ENCODE measurements at places on chromosomes 5 and 9.

- no peak for DNase-seq
These were observed 205.0 kb upstream of the IER5L start for GRCh38 chr9:129383019-129383560.

DNA sequence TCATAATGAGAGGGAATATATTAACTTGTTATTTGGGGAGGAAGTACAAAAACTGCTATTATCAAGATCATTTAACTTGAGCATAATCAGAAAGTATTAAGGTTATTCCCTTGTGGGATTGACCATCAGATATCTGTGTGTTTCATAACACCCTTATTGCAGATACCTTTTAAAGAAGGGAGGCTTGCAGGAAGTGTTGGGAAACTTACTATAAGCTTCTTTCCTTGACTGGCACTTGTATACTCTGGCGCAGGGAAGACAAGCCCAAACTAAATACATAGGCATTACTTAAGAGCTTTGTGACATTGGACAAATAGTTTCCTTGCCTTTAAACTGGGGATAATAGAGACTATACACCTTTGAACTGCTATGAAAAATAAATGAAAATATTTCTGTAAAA, 50.9 kb downstream of the PIK3R1 start:
- no peak for DNase-seq

DNA sequence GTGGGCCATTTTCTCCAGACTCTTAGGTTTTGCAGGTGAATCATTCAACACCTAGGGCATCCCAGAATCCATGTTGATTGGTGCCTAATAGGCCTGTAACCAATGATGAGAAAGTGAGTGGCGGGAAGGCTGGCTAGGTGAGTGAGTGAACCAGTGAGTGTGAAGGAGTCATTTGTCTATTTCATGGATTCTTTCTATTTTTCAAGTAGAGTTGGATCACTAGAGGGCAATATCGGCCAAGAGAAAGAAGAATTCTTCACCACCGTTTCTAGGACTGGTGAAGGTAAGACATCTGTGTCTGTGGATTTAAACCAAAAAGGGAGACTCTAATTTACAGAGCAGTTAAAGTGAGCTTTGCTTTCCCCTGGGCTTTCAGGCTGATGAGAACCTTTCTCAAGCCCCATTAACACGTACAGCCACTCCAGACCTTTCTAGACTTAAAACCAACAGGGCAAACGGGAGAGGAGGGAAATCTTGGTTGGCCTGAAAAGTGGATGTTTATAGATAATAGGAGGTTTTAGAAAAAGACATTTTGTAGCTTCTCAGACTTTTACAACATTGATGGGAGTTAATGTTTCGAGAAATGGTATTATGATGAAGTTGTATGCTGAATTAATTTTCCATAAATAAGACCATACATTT, 114.3 kb upstream of the IL12B start:
- DNase-seq = no peak

DNA sequence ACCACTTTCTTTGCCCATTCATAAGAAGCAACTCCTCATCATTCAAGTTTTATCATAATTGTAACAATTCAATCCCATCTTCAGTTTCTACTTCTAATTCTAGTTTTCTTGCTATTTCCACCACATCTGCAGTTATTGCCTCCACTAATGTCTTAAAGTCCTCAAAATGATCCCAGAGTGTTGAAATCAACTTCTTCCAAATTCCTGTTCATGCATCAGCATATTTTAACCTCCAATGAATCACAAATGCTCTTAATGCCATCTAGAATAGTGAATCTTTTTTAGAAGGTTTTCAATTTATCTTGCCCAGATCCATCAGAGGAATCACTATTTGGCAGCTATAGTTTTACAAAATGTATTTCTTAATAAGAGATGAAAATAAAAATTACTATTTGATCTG, 3.2 kb upstream of the SRP19 start:
- no peak for DNase-seq

GRCh38 chr9:78552802-78553201, 255.9 kb downstream of the PSAT1 start:
- DNase-seq = no peak

GRCh38 chr9:101513351-101513750, 20.3 kb upstream of the RNF20 start:
- DNase-seq = no peak

DNA sequence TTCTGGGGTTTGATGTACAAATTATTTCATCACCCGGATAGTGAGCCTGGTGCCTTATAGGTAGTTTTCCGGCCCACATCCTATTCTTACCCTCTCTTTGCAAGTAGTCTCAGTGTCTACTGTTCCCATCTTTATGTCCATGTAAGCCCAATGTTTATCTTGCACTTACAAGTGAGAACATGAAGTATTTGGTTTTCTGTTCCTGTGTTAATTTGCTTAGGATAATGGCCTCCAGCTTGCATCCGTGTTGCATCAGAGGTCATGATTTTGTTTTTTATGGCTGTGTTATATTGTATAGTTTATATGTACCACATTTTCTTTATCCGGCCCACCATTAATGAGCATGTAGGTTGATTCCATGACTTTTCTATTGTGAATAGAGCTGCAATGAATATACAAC, 136.5 kb downstream of the PRR16 start:
- DNase-seq = no peak

DNA sequence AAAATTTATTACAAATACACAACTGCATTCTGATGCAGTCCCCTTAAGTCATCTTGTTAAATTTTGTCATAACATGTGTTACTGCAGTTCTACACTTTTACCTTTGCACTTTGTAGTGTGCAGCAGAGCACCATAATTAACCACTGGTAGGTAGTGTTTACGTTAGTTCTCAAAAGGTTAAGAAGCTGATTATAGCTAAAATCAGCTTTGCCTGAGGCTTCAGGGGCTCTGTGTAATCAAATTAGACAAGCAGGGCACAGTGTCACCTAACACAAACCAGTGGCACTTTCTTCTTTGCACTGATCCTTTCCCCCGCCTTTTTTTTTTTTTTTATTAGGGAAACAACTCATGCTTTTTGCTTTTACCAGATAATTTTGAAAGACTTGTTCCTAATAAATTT, 26.1 kb downstream of the POU5F2 start:
- DNase-seq = no peak

DNA sequence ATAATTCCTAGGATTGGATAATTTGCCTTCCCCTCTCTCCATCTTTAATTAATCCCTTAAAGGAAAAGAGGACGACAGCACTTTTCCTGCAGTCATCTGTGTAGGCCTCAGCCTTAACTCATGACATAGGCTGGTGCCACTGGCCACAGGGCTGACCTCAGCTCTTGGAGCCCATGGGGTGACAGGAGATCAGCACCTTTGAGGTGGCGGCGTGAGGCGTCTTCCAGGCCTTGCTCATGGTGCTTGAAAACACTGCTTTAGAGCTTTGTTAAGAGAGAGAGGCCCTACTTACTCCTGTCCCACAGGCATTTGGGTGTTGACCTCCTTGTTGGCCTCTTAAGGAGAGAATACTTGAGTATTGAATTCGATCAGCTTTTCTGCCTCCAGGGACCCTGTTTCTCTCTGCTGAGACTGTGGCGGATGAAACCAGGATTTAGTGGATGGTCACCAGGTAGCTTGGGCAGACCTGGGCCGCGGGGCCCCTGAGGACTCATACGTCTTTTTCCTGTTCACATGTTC, 23.4 kb downstream of the TENT4A start:
- no peak for DNase-seq

DNA sequence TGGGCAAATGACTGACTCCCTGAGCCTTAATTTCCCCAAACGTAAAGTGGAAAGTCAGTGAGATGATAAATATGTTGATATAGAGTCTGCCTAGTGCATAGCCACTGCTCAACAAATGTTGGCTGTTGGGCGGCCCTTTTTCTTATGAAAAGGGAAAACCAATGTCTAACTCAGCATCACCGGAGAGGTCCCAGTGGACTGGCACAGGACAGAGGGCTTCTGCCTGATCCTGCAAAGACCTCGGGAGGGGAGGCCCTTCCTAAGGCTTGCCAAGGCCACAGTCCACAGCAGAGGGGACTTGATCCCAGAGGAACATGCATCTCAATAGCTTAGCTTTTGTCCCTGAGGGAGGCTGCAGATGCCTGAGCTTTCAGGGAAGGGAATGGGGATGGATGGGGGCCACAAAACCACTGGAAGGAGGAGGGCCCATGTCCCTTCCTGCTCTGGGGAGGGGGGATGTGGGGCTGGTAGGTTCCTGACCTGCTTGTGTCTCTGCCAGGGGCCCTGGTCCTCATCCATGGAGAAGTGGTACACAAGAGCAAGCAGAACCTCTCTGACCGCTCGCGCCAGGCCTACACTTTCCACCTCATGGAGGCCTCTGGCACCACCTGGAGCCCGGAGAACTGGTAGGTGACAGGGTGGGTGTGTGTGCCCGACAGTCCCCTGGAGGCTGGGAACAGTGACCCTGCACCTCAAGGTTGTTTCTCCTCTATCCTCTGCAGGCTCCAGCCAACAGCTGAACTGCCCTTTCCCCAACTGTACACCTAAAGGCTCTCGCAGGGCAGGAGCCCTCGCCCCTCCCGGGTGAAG, 6.3 kb downstream of the DOLK start:
- DNase-seq = no peak

- DNase-seq = no peak
These were observed 597.8 kb upstream of the CLINT1 start for GRCh38 chr5:158456756-158457155.

DNA sequence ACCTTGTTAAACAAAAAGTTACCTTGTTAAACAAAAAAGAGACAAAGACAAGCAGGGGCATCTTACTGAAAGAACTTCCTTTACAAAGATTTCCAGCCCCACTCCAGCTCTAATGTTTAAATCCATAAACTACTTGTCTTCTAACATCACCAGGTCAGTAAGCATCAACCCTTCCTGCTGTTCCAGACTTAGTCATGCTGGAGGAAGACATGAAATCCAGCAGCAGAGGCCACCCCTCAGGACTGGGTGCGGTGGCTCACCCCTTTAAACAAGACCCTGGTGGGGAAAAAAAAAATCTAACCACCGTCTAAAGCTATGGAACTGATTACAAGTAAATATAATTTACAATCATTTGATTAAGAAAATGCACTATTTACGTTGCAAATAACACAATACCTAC, 9.1 kb downstream of the PDCL start:
- no peak for DNase-seq

DNA sequence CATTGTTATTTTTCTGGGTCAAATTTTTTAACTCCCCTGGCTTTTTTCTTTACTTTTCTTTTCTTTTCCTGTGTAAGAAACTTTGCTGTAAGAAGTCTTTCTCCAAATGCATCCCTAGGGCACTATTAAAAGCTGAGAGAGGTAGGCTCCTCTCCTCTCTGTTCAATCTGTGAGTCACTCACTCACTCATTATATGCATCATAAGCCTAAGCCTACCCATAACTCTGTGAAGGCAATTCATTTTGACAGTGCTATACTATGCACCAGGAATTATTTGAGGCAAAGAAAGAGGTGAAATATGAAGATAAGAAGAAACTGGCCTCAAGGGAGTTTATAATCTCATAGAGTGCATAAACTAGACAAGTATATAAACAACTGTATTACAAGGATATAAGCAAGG, 67.9 kb upstream of the PRR16 start:
- no peak for DNase-seq

DNA sequence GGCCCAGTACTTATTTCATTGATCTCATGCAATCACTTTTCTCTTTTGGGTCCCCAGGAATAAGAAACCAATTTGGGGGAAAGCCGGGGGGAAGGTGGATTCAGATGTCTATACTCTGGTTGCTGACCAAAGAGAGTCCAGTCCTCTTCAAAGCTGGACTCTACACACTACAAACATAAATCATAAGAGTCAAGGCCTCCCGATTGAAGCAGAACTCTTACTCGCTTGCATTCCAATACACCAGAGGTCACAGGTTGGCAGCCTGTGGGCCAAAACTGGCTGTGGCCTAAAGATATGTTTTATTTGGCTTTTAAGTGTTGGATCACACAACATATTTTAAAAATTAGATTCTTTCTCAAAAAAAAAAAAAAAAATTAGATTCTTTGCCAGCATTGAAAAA, 311.4 kb upstream of the MSX2 start:
- no peak for DNase-seq

GRCh38 chr5:21152611-21153010, 1164.6 kb upstream of the CDH18 start:
- no peak for DNase-seq

GRCh38 chr9:6790866-6791265, 33.1 kb downstream of the KDM4C start:
- DNase-seq = no peak

GRCh38 chr9:86940774-86941173, 6.5 kb downstream of the GAS1 start:
- DNase-seq = no peak

DNA sequence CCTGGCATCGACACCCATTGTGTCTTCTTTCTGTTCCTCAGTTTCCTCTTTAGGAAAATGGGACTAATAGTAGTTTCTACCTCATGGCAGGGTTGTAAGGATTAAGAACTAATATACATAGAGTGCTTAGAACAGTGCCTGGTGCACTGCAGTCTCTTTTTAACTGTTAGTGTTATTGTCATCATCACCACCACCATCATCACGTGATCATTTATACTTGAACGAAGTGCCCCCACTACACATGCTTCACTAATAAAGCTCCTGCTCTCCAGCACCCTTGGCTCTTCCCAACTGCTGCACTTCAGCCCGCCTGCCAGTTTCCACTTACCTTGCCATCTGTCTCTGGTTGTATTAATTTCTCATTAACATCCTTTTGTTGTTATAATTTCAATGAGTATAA, 35.8 kb upstream of the MAST4 start:
- DNase-seq = no peak

- no peak for DNase-seq
These were observed 25.4 kb upstream of the DCP2 start for GRCh38 chr5:112951124-112951702.

DNA sequence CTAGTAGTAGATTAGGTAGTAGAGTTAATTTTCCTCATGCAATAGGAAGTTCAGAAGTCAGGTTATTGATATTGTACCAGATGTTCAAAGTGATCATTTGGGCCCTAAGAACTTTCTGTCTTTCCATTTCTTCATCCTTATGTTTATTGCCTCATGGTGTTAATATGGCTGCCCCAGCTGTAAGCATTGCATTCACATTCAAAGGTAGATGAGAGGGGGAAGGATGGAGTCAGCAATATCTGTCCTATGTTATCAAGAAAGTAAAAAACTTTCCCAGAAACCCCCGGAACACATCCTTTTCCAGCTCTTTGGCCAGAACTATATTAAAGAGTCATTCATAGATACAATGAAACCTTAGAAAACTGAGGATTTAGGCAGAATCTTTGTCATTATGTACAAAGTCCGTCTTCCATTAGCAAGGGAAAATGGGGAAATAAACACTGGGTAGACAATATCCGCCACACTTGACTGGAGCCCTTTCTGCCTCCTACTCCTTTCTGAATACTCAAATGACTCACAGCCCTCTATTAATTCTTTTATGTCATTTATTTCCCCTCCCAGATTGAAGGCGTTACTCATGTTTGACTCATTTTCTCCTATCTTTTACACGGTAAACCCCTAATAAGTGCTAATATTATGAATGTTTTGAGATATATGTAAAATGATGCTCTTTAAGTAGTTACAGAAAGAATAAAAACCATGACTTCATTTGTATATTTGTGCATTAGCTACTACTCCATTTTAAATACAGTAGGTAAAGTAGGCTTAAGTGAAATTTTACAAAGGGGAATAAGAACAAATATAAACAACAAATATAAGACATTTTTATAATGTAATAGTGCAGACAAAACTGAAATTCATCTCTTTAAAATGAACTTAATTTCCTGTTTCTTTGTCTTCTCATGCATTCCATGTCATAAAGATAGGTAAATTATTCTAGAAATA, 127.6 kb downstream of the SLF1 start:
- no peak for DNase-seq

- DNase-seq = no peak
These were observed 28.8 kb downstream of the FOXD1 start for GRCh38 chr5:73419465-73420390.
